ENCODE measurements at places on chromosomes 2 and 18. TPM values are rescaled to one million over a fixed set of nuclear protein-coding genes. Genes with fewer than 3 reads are reported as not detected.

GLI2 gene
- total RNA-seq: not detected

CCDC148 gene
- total RNA-seq: not detected

ADNP2 gene
- 23.2 TPM for total RNA-seq

CXCR1 gene
- 0.51 TPM for total RNA-seq

COBLL1 gene
- total RNA-seq: 2.8 TPM

TIGD1 gene
- 9.4 TPM for total RNA-seq

INPP5D gene
- total RNA-seq: 106 TPM

ATP6V1B1 gene
- total RNA-seq: not detected

ZNF521 gene
- total RNA-seq: not detected

GKN1 gene
- not detected for total RNA-seq

Data from naive thymus-derived CD4-positive, alpha-beta T cell (primary cell).